ENCODE measurements at places on chromosomes 3 and 15.

DNA sequence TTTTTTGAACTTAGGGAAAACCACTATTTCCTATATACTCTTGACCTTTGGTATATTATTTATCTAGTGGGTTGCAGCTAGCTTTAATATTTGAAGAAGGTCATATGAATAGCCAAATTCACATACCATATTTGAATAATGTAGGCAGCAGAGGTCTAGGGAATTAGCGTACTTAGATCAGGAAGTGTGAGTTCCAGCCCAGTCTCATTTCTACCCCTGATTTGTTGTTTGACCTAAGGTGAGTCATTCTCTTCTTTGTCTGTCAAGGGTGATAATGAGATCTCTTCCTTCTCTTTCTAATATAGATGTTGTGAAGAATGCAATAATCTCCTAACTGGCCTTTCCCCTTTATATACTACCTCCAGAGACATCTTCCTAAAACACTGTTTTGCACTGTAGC lies 36.6 kb upstream of the ZPLD1 start:
- no peak for DNase-seq

DNA sequence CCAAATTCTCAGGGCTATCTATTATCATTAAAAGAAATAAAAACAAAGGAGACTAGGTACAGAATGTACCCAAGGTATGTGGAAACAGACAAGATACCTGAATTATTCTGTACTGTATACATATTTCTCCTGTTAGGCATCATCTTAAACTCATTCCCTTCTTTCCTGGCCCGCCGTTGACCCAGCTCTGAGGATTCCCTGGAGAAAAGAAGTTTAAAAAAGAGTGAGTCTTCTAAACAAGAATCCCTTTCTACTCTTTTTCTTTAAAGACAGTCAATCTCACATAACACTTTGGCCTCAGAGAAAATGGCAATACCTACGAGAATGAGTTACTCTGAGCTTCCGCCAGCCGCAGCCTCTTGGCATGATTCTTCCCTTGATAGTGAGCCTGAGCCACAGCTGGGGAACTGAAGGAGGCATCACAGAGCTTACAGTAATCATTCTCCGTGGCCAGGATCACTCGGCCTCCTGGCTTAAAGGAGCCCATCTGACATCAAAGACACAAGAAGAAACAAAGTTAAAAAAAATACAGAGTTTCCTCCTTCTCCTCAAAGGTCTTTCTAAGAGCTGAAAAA lies 44.2 kb downstream of the ZMAT3 start:
- DNase-seq: no peak

DNA sequence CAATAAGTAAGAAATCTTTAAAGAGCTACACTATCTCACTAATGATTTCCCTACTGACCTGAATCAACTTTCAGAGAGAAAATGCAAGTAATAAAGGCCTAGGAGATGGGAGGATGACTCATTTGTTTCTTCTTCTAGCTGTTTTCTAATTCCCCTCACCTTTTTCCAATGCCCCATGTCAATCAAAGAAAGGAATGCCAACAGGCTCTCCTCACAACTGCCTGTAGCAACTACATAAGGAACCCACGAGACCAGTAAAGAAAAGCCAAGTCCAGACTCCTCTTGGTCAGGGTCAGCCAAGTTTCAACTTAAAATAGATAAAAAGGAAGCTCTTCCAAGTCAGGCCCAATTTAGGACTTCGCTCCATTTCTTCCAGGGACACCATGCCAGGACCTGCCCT lies 201.9 kb downstream of the TNIK start:
- no peak for DNase-seq

DNA sequence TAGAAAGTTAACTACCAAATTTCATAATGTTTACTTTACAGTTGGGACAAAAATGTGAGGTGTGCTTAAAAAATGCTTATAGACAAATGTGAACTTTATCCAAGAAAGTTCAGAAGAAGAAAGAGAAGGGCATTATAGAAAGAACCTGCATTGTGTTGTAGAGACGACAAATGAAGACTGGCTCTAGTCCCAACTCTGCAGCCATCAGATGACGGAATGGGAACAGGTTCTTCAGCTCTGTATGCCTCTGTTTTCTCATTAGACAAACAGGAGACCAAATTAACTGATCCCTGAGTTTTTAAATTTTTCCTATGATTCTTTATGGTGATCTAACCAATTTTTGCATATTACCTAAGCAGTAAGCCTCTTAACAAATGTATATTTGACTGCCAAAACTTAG lies 49.2 kb downstream of the PDZRN3 start:
- DNase-seq: no peak

DNA sequence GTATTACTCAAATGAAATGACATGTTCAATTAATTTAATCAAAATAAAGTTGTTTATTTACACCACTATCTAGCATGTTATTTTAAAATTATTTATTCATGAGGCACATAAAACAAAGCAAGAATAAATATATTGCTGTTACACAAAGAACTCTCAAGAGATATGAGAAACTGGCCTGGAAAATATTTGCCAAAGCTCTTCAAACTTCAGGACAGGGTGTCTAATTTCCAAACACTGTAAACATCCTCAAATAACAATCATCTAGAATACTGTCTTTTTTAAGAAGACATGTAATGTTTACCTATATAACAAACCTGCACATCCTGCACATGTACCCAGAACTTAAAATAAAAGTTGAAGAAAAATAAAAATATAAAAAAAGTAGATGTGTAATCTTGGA lies 876.6 kb downstream of the TUSC7 start:
- DNase-seq: no peak

DNA sequence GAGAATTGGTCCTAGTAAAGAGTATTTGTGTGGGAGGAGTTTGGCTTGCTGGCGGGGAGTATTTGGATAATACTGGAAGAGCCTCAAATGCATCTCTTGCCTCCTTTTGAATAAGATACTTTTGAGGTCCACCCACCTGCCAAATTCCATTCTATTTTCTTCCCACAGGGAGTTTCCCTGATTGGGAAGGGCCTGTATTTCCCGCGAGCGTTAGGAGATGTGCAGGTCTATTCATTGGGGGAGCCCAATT lies 406 bp upstream of the RASA2 start:
- no peak for DNase-seq
